NCI-H187 treated with DMSO at 0.1 percent for 48 hours (cell line): ENCODE measurements at places on chromosomes 1 and 21.

- DNase-seq, result no peak
These were observed 110.2 kb downstream of the FCRL5 start for GRCh38 chr1:157442065-157442464.

GRCh38 chr1:8205771-8206170, 112.1 kb upstream of the SLC45A1 start:
- DNase-seq, result no peak

DNA sequence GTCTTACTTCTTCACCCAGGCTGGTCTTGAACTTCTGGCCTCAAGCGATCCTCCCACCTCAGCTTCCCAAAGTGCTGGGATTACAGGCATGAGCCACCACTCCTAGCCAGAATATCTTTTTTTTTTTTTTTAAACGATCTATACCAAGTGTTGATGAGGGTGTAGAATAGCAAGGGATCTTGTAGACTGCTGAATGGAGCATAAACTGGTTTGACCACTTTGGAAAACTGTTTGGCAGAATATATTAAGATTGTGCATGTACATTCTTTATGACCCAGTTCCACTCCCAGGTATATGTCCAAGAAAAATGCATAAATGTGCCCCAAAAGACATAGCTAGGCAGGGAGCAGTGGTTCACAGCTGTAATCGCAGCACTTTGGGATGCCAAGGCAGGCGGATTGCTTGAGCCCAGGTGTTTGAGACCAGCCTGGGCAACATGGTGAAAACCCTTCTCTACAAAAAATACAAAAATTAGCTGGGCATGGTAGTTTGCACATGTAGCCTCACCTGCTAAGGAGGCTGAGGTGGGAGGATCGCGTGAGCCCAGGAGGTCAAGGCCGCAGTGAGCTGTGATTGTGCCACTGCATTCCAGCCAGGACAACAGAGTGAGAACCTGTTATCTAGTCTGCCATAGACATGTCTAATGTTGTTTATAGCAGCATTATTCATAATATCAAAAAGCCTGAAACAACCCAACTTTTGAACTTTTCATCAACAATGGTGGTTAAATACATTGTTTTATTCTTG, 184.0 kb downstream of the VPS13D start:
- no peak for DNase-seq

- DNase-seq, result no peak
These were observed 81.8 kb upstream of the C21orf91 start for GRCh38 chr21:17900990-17901385.

GRCh38 chr1:205939690-205940330, 3.4 kb downstream of the SLC26A9 start:
- peak; percentile 96 for DNase-seq

DNA sequence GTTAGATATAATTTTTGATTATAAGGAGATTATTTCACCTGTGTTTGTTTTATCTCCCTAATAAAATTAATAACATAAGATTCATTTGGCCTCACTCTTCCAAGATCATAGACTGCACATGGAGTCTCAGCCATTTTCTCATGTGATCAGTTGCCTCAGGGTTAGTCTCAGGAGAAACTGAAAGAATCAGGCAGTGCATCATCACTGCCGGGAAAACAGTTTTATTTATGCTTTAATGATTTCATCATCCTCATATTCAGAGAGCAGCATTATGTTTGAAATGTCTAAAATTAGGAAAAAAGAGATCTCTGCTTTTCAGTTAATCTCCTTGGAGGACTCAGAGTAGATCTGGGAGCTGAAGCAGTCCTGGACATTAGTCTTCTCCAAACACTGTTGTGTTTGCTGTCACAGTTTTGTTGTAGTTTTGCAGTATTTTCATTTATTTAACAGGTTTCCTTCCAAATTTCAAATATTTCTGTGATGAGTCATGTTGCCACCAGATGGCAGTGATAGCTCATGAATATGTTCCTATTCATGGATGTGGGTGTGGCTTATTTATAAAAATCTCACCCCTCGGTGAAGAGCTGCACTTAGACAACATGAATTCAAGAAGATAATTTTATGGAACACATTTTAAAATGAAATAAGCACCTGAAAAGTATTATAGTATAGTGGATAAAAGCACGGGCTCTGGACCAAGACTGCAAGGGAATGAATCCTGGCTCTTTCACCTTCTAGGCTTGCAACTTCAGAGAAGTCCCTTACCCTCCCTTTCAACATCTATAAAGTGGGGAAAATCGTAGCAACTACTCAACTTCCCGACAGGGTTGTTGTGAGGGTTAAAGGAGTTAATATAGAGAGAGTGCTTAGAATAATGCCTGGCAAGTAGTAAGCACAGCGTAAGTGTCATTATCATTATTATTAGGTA, 31.2 kb downstream of the CHD1L start:
- DNase-seq, result peak; percentile 15

DNA sequence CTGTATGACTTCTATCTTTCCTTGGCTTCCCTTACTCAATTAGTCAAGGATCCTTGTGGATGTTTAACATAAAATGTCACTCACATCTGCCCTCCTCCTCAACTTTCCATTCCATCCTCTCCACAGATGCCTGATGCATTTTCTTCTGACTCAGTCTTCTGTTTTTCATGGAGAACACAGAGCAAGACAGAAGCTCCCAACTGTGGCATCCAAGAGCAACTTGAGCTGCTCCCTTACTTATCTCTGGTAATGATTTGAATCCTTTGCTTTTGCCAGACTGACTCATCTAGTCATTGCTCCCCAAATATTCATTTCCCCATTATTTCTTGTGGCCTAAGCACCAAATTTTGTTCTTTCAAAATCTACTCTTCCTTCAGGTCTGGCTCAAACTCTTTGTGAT, 120.6 kb downstream of the LYPLAL1 start:
- DNase-seq, result no peak

- DNase-seq, result no peak
These were observed 2.1 kb downstream of the HLCS start for GRCh38 chr21:36964398-36964797.

GRCh38 chr1:69738458-69739250, 170.9 kb downstream of the LRRC7 start:
- no peak for DNase-seq

DNA sequence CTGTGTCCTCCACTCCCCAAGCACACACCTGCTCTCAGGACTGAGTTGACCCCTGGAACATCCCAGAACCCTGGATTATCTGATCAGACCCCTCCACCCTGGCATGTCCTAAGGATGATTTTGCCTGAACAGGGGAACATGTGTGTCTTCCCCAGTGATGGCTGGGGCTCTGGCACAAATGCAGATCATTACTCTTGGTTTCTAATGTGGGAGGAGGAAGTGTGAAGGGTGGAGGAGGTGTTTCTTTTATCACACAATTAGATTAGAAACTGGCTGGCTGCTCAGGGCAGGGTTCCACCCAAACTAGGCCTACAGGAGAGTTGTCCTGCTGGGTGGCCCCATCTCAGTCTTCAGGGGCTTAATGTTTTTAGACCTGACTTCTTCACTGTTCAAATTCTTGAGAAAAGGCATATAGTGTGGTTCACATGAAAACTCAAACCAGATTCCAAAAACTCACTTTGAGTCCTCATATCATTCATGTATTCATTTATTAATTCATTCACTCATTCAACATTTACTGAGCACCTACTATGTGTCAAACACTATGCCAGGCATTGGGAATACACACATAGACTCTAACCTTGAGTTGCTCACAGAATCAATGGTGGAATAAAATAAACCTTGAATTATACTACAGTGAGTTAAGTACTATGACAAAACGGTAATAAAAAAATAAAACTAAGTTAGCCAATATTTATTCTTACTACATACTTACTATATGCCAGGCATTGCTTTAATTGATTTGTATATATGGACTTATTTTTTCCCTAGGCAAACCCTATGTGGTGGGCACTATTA, 221.8 kb upstream of the JUN start:
- no peak for DNase-seq

DNA sequence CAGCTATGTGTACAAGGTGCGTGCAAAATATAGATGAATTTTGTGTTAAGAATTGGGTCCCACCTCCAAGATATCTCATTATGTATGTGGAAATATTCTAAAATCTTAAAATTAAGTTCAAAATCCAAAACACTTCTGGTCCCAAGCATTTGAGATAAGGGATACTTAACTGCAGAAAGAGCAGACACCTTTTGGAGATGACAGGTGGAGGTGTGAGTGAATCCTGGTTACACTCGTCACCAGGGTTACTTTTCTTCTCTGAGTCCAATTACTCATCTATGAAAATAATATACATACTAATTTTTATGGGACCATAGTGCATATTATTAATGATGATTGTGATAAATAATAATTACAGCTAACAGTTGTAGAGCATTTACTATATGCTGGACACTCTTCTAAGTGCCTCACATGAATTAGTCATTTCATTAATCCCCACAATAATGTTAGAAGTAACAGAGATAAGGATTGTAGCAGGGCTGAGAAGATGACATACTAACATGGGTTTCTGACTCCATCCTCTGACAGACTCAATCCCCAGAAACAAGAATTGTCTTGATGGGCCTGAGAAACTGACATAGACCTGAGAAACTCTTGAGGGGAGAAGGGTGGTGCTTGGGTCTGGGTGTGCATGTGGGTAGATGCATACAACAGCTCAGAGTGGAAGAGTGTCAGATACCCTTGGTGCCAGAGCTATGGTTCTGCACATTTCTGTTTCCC, 8.3 kb upstream of the FASLG start:
- no peak for DNase-seq

DNA sequence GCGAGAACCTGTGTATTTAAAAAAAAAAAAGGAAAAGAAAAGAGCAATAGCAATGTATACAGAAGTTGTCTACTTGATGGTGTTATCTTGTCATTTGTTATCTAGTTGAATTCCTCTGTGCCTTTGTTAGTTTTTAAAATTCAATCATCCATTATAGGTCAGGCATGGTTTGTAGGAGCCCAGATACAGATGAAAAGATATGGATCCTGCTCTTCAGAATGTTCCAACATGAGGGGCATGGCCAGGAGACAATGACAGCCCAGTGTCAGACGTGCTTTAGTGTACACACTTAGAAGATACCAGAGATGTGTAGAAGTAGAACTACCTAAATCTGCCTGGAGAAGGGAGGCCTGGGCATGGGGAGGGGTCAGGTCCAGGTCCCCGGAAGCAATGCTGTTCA, 16.6 kb downstream of the MTARC2 start:
- no peak for DNase-seq

DNA sequence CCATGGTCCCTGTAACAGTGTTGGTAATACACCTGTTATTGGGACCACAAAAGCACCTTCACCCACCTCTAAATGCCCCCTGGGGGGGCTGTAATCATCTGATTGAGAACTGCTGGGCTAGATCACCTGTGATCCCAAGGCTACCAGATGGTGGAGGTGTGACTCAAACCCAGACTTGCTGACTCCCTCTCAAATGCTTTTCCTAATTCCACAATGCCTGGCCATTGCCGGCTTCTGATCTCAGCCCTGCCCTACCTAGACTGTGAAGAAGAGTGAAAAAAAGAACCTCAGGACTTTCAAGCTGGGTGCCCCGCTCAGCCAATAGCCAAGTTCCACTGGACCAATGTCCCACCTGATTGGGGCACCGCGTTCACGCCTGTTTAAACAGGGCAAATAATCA, 9.6 kb downstream of the TMEM9 start:
- no peak for DNase-seq

DNA sequence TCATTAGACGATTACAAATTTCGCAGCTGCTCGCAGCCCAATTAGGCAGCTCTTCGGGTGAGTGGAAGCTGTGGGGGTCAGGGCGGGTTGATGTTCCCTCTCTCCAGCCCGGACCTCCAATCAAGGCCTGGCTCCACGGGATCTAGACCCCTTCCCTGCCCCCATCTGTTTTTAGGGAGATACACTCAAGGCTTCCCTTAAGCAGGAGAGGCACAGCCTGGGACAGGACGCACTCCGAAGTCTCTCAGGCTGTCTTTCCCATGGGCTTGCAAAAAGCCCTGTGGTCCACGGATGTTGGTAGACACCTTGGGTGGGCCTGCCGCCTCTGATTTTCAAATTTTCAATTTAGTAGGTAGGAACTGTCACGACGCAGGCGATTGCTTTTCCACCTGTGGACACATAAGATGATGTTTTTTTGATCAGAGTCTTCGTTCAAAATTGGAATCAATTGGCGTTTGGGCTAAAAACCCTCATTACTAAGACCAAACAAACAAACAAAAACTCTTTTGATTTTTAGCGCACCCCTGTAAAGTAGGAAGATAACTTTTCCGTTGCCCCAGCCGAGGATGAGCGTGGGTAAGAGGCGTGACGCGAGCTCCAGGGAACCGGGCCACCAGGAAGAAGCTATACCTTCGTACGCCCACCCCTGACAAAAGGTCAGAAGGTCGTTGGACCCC, 2.5 kb upstream of the LHX8 start:
- DNase-seq, result no peak

- no peak for DNase-seq
These were observed 60.0 kb upstream of the TRAPPC10 start for GRCh38 chr21:43951911-43952703.

- DNase-seq, result no peak
These were observed 3.3 kb downstream of the RGS16 start for GRCh38 chr1:182600745-182601415.

GRCh38 chr1:155514582-155515187, 47.9 kb downstream of the ASH1L start:
- no peak for DNase-seq

- DNase-seq, result no peak
These were observed 348.7 kb upstream of the AJAP1 start for GRCh38 chr1:4305526-4306301.

DNA sequence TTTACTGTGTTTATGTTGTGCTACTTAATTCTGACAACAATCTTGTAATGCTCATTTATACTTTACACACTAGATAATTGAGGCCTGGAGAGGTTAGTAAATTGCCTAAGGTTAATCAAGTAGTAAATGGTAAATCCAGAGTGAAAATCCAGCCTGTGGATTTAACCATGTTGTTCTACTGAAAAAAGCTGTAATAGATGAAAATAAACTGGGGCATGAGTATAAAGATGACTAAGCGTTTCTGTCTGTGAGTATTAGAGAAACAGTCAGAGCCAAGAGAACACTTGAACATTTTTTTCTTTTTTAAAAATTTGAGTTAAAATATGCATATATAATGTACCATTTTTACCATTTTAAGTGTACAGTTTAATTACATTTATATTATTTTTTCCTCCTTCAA, 47.9 kb upstream of the LEPR start:
- no peak for DNase-seq

- no peak for DNase-seq
These were observed 12.1 kb downstream of the RHOU start for GRCh38 chr1:228747301-228747935.

- DNase-seq, result no peak
These were observed 86.2 kb downstream of the NGF start for GRCh38 chr1:115251856-115252255.

GRCh38 chr1:29238620-29239002, 2.3 kb downstream of the PTPRU start:
- DNase-seq, result no peak

DNA sequence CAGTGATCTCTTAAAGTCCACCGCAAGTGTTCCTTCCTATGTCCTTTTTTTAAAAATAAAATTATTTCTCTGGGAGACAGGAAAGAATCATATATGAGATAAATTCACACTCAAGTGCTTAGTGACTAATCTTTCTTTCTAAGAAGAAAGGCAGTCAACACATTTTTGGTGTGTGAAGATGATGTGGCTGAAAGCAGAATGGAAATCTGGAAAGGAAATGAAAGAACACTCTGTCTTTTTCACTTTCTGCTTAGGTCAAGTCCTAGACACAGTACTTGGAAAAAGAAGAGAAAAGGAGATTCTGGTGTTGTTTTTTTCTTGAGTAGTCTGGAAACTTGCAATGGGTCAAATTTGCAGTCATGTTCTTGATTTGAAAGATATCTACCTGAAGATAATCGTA, 45.5 kb upstream of the PRRX1 start:
- no peak for DNase-seq

- no peak for DNase-seq
These were observed 5.8 kb upstream of the CHI3L2 start for GRCh38 chr1:111221633-111222291.
